HFFc6 (cell line): ENCODE measurements at places on chromosomes 5 and 9. TPM values are rescaled to one million over a fixed set of nuclear protein-coding genes. Genes with fewer than 3 reads are reported as not detected.
A peak's percentile ranks its signal among the peaks of the same experiment; 100 is the strongest.

The PDE8B gene
- 0.21 TPM in 1 of 3 replicates, not detected in the others for total RNA-seq

The ADAMTS12 gene
- 42.2 to 52.0 TPM (median 43.3 TPM) in 3 replicates for total RNA-seq

The LEAP2 gene
- total RNA-seq = 0.24 to 0.51 TPM (median 0.41 TPM) in 3 replicates

The RASGRF2 gene
- 0.12 to 0.63 TPM (median 0.46 TPM) in 3 replicates for total RNA-seq

The NOXA1 gene
- total RNA-seq = 0.21 to 0.37 TPM (median 0.36 TPM) in 3 replicates

- DNase-seq = no peak
Observed at GRCh38 chr9:33099754-33100153, 23.3 kb upstream of the SMU1 start.

DNA sequence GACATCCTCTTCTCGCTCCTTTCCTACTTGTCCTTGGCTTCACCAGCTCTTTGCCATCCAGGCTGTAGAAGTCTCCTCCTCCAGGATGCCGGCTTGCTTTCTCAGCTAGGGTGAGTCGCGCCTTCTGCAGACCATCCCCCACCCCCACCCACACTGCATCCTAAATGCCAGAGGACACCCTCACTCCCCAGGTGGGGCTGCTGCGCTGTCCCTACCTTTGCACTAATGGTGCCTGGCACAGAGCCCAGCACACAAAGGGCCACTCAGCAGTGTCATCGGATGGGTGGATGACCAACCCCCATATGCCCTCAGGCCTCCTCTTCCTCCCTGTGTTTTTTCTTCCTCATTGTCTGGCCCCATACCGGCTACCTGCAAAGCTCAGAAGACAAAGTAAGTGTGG, 14.8 kb downstream of the IL9 start:
- no peak for DNase-seq

DNA sequence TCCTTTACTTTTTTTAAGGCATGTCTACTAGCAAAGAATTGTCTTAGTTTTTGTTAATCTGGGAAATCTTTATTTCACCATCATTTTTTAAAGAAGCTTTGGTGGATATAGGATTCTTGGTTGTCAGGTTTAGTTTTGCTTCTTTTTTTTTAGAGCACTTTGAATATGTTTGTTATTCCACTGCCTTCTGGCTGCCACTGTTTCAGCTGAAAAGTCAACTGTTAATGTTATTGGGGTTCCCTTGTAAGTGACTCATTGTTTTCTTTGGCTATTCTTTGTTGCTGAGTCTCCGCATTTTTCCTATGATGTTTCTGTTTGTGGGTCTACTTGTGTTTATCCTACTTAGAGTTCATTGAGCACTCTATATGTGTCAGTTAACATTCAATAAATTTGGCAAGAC, 44.4 kb downstream of the PHAX start:
- DNase-seq = peak; percentile 1

- DNase-seq = no peak
Observed at GRCh38 chr5:97968346-97968745, 785.3 kb upstream of the RIOK2 start.
